Activated naive CD8-positive, alpha-beta T cell treated with anti-CD3 and anti-CD28 coated beads, Interleukin-2, amount 10 ng/mL, durations not matched to agents 7 days and 5 days (primary cell): ENCODE measurements at places on chromosomes 5 and 9. TPM values are rescaled to one million over a fixed set of nuclear protein-coding genes. Genes with fewer than 3 reads are reported as not detected.

The DTWD2 gene
- total RNA-seq = 2.6 TPM

The SCGB3A2 gene
- not detected for total RNA-seq

The FOXD4L5 gene
- 0.43 TPM for total RNA-seq

The FBXO10 gene
- 1.5 TPM for total RNA-seq

The FCN2 gene
- not detected for total RNA-seq

The CNTNAP3 gene
- total RNA-seq = not detected

The TLX3 gene
- not detected for total RNA-seq

The PCDHB3 gene
- not detected for total RNA-seq

The ANKRD34B gene
- not detected for total RNA-seq

The UQCRQ gene
- 286 TPM for total RNA-seq

The TRPM3 gene
- not detected for total RNA-seq

GRCh38 chr5:156694598-156694997 is 155.5 kb upstream of the PPP1R2B start:
- no peak for DNase-seq
- no peak overlapping the region for H3K27ac ChIP-seq
- peaks cover 3% of the 10 kb centered on the region for H3K27me3 ChIP-seq
- H3K4me3 ChIP-seq = no peak overlapping the region

DNA sequence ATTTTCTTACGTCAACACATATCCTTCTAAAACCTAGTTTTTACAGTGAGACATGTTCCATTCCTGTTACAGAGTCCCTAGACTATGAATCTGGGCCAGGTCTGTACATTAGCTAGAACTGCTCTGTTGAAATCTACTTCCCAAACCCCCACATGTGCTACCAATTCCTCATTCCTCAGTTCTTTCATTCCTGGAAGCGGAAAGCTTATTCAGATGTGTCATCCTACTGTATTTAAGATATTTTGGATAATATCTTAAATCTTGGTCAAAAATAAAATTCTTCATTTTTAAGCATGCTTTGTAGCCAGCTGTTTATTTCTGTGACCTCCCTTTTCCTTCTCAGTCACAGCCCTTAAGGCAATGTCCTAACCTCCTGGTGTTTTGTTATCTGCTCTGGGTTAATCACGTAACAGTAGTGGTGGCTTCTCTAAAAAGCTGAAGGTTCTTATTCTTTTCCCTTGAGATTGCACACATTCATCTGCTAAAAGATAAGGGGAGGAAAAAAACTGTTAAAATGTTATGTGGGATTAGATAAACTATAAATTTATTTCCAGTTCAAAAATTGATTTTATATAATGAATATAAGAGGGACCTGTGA is 35.6 kb downstream of the GLRX start:
- no peak overlapping the region for H3K4me3 ChIP-seq
- peaks cover 7% of the 10 kb centered on the region for H3K4me1 ChIP-seq
- no peak overlapping the region for H3K27ac ChIP-seq
- no peak for DNase-seq
- no peaks in the 10 kb centered on the region for H3K36me3 ChIP-seq

DNA sequence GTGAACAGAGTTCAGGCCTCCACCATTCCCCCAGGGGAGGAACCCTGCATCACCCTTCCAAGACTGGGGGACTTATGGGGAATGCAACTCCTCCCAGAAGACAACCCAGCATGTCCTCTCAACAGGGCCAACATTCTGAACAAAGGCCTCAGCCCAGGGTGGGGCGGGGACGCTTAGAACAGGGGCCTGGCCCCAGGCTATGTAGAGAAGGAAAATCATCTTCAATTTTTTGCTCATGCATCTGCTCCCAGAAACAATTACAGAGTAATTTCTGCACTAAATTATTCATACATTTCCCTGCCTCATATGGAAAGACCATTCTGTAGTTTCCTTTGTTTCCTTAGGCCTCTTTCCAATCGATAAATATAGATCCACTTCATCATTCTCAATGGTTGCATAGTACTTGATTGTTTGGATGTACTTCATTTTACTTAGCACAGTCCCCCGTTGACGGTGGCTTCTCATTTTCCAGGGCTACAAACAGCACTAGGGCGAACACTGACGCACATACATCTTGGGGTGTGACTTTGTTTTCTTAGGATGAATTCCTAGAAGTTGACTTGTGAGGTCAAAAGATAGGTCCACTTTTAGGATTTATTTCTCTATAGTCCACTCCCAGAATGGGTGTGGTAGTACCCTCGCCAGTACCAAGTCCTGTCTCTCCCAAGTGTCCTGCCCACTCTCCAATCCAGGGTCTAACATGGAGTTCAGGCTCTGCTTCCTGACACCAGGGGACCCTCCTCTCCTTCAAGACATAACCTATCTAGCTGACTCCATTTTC is 27.2 kb upstream of the SMU1 start:
- no peak for DNase-seq
- no peak overlapping the region for H3K4me3 ChIP-seq
- H3K27me3 ChIP-seq = no peaks in the 10 kb centered on the region
- no peaks in the 10 kb centered on the region for H3K36me3 ChIP-seq

- H3K4me3 ChIP-seq = no peak overlapping the region
- DNase-seq = no peak
- H3K27ac ChIP-seq = no peak overlapping the region
- H3K36me3 ChIP-seq = no peaks in the 10 kb centered on the region
- peaks cover 1% of the 10 kb centered on the region for H3K4me1 ChIP-seq
- H3K27me3 ChIP-seq = peaks cover 2% of the 10 kb centered on the region
Observed at GRCh38 chr5:75089137-75089536, 36.8 kb upstream of the GCNT4 start.

- H3K4me1 ChIP-seq = no peaks in the 10 kb centered on the region
- H3K27ac ChIP-seq = no peak overlapping the region
- no peak for DNase-seq
- H3K36me3 ChIP-seq = no peaks in the 10 kb centered on the region
- H3K4me3 ChIP-seq = no peak overlapping the region
- peaks cover 10% of the 10 kb centered on the region for H3K27me3 ChIP-seq
Observed at GRCh38 chr5:59321642-59322041, 571.9 kb downstream of the PDE4D start.

DNA sequence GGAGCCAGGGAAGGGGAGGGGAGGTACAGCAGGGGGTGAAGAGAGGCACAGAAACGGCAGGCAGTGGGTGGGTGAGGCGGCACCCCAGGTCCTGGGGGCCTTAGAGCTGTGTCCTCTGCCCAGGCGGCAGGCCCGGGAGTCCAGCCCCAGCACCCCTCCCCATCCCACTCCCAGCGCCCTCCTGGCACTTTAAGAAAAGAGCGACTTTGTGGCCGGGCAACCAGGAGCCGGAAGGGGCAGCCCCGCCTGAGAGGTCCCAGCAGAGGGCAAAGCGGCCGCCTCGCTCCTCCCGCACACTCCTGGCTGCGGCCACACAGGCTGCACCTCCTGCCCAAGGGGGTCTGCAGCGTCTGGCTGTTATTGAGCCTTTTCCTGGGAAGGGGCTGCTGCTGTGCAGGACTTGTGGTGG is 42.6 kb downstream of the NACC2 start:
- H3K27ac ChIP-seq = no peak overlapping the region
- H3K4me1 ChIP-seq = peaks cover 6% of the 10 kb centered on the region
- no peak overlapping the region for H3K4me3 ChIP-seq
- H3K27me3 ChIP-seq = peaks cover 6% of the 10 kb centered on the region
- DNase-seq = no peak

DNA sequence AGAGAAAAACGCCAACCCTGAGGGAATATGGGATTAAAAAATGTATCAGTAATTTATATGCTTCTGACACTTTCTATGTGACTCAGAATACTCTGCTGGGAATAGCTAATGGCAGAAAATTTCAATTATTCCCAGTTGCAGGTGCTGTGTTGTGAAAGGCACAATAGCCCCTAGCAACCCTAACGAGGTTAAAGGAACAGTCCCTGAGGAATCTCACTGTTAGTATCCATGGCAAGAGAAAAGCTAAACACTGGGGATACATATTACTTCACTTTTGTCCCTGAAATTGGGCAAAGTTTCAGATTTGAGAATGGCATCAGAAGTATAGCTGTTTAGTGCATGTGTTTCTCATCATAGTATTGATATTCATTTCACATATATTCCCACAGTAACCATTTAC is 555.0 kb downstream of the RAB3C start:
- DNase-seq = no peak
- peaks cover 26% of the 10 kb centered on the region for H3K4me1 ChIP-seq
- no peak overlapping the region for H3K4me3 ChIP-seq
- H3K27ac ChIP-seq = no peak overlapping the region

GRCh38 chr9:116094846-116095245 is 58.7 kb upstream of the PAPPA start:
- H3K27me3 ChIP-seq = no peaks in the 10 kb centered on the region
- no peak overlapping the region for H3K4me3 ChIP-seq
- no peak for DNase-seq
- H3K36me3 ChIP-seq = no peaks in the 10 kb centered on the region

GRCh38 chr5:76663573-76663972 is 40.4 kb upstream of the F2RL2 start:
- no peak overlapping the region for H3K27ac ChIP-seq
- DNase-seq = no peak
- no peaks in the 10 kb centered on the region for H3K27me3 ChIP-seq
- H3K4me1 ChIP-seq = no peaks in the 10 kb centered on the region
- H3K36me3 ChIP-seq = peaks cover 25% of the 10 kb centered on the region
- no peak overlapping the region for H3K4me3 ChIP-seq

GRCh38 chr9:68964765-68965164 is 49.1 kb downstream of the PRKACG start:
- peaks cover 30% of the 10 kb centered on the region for H3K27me3 ChIP-seq
- no peak overlapping the region for H3K27ac ChIP-seq
- H3K4me3 ChIP-seq = no peak overlapping the region
- H3K4me1 ChIP-seq = no peaks in the 10 kb centered on the region
- no peaks in the 10 kb centered on the region for H3K36me3 ChIP-seq

GRCh38 chr5:74772359-74772758 is 5.3 kb downstream of the NSA2 start:
- H3K4me1 ChIP-seq = peaks cover 15% of the 10 kb centered on the region
- no peaks in the 10 kb centered on the region for H3K27me3 ChIP-seq
- no peak overlapping the region for H3K27ac ChIP-seq
- H3K4me3 ChIP-seq = no peak overlapping the region

DNA sequence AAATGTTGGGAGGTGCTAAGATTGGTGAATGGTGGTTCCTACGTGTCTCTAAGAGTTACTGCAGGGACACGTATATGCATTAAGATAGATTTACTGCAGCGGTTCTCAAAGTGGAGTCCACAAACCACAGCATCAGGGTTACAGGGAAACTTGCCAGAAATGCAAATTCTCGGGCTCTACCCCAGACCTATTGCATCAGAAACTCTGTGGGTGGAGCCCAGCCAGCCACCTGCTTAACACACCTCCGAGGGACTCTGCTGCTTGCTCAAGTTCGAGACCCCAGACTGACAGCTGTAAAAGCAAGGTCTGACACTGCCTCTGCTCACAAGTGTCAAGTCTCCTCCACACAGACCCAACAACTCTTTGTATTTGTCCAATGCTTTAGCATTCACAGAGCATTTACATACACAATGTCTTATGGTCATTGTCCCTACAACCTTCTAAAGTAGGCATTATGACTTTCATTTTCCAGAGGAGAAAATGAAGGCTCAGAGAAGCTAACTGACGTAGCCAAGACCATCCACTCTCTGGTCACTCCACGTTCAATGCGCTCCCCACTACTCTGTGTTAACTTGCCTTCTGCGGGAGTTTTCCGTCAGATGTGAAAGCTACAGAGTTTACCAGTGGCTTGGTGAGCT is 48.8 kb downstream of the HSD17B3 start:
- DNase-seq = no peak
- H3K36me3 ChIP-seq = no peaks in the 10 kb centered on the region
- H3K4me3 ChIP-seq = no peak overlapping the region
- peaks cover 9% of the 10 kb centered on the region for H3K4me1 ChIP-seq
- H3K27ac ChIP-seq = no peak overlapping the region

DNA sequence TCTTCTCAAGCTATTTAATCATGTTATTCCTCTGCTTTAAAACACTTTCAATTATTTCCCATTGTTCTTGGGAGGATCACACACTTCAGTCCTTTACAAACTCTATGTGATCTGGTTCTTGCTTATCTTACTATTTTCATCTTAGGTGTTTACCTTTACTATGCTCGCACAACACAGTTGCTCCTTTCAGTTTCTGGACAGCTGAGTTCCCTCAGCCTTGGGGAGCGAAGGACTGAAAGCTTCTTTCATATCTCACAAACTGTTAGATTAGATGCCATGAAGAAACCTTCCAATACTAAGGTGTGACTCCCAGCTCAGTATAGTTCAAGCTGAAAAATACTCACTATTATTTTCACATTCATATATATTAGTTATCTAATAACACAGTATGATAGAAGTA is 117.9 kb downstream of the CDC42SE2 start:
- H3K27me3 ChIP-seq = no peaks in the 10 kb centered on the region
- peak overlapping the region; percentile 54 for H3K4me3 ChIP-seq
- H3K27ac ChIP-seq = peak overlapping the region; percentile 88
- no peak for DNase-seq
- H3K4me1 ChIP-seq = peaks cover 65% of the 10 kb centered on the region
- H3K36me3 ChIP-seq = peaks cover 25% of the 10 kb centered on the region

DNA sequence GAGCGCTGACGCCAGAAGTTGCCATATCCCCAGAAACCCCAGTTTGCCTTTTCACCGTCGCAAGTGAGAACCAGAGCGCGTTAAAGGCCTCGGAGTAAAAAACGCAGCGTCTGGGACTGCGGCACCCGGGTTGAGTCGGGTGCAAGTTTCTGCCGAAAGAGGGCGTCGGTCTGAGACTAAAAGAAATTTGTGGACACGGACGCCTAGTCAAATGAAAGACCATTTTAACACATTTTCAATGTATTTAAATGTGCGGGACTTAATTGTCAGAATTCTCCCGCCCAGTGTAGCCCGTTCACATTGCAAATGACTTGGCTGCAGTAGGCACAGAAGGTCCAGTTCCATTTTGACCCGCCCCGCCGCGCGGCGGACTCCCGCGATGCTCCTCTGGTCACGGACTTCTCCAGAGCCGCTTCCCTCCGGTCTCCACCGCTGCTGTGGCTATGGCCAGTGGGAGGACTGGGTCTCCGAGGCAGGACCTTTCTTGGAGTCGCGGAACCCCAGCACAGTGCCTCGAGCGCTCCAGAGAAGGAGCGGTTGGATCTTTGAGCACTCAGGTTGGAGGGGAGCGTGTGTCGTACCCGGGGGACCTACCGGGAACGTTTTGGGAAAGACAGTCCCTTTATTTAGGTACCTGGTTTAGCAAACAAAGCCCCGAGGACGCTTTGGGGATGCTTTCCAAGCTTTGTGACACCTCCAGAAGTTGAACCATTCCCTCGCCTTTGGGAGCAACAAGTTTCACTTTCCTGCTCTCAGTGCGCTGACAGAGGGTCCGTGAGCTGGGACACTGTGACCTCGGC is 1.2 kb upstream of the NPR3 start:
- peak overlapping the region; percentile 70 for H3K4me3 ChIP-seq
- peaks cover 66% of the 10 kb centered on the region for H3K27me3 ChIP-seq
- H3K4me1 ChIP-seq = peaks cover 21% of the 10 kb centered on the region
- peaks cover 3% of the 10 kb centered on the region for H3K36me3 ChIP-seq
- H3K27ac ChIP-seq = no peak overlapping the region

- no peaks in the 10 kb centered on the region for H3K36me3 ChIP-seq
- H3K27ac ChIP-seq = no peak overlapping the region
- no peak for DNase-seq
- no peak overlapping the region for H3K4me3 ChIP-seq
- no peaks in the 10 kb centered on the region for H3K4me1 ChIP-seq
- H3K27me3 ChIP-seq = peaks cover 3% of the 10 kb centered on the region
Observed at GRCh38 chr9:135611142-135611874, 28.0 kb downstream of the GLT6D1 start.

- no peak for DNase-seq
- no peaks in the 10 kb centered on the region for H3K27me3 ChIP-seq
- no peak overlapping the region for H3K4me3 ChIP-seq
- H3K4me1 ChIP-seq = peaks cover 12% of the 10 kb centered on the region
- H3K36me3 ChIP-seq = peaks cover 60% of the 10 kb centered on the region
Observed at GRCh38 chr9:71878327-71879274, 32.4 kb downstream of the ABHD17B start.

GRCh38 chr9:2761424-2761823 is 44.1 kb downstream of the KCNV2 start:
- DNase-seq = no peak
- peaks cover 41% of the 10 kb centered on the region for H3K4me1 ChIP-seq
- no peak overlapping the region for H3K4me3 ChIP-seq
- no peaks in the 10 kb centered on the region for H3K27me3 ChIP-seq
- peak overlapping the region; percentile 43 for H3K27ac ChIP-seq
